ENCODE measurements at places on chromosomes 5 and 9.
A peak's percentile ranks its signal among the peaks of the same experiment; 100 is the strongest.

GRCh38 chr5:10498350-10498749 lies 56.7 kb downstream of the ROPN1L start:
- no peak for DNase-seq

DNA sequence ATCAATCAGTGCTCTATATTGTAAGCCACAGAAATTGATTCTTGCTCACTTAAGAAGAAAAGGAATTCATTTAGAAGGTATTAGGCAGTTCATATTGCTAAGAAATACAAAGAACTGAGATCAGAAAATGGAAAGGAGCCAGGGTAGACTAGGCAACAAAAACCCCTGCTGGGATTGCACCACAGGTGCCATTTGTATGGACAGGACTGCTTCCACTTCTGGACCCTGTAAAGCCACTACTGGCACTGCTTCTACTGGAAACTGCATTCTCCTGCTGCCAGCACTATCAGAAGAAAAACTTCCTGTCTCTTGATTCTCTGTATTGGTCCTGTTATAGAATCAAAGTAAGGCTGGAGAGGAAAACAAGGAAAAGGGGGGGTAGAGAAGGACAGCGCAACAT lies 45.9 kb downstream of the CERT1 start:
- no peak for DNase-seq

DNA sequence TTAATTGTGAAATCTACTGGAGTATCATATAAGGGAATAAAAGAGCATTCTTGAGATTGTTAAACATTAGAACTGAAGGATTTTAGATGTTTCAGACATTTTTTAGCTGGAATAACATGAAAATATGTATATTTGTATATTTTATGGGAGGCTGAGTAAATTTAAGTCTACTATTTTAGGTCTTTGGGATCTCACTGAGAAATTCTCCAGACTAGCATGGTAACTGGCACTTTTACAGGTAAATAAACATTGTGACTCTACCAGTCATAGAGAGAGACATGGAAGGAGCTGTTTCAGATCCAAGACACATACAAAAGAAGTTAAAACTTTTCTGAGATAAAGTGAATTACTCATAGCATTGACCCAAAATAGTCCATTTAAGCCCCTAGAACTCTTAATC lies 59.4 kb downstream of the NDUFAF2 start:
- DNase-seq: no peak

DNA sequence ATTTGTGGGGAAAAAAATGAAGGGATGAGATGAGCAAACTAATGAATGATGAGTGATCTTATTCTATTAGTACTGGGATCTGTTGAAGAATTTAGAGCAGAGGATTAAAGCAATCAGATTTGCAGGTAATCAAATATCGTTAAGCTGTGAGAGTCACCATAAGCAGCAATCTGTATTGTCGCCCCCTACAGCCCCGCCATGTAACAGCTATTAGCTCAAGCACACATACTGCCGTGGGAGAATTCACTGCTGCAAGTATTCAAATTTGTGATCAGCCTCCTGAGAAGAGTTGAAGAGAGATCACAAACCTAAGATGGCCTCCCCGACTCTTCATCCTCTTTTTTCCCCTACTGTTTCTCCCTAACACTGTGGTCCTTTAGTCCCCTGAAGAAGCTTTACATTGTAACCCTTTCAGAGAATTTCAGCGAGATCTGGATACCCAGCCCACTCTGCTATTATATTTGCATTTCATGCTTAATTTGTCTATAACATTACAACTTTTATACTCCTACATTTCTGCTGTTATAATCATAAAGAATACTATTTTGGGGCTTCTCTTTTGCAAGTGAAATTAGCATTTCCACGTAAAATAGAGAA lies 28.5 kb upstream of the PHF24 start:
- peak; percentile 66 for DNase-seq

All from glutamatergic neuron (in vitro differentiated cells).